ENCODE measurements at places on chromosomes 12 and 14. TPM values are rescaled to one million over a fixed set of nuclear protein-coding genes. Genes with fewer than 3 reads are reported as not detected.

DNA sequence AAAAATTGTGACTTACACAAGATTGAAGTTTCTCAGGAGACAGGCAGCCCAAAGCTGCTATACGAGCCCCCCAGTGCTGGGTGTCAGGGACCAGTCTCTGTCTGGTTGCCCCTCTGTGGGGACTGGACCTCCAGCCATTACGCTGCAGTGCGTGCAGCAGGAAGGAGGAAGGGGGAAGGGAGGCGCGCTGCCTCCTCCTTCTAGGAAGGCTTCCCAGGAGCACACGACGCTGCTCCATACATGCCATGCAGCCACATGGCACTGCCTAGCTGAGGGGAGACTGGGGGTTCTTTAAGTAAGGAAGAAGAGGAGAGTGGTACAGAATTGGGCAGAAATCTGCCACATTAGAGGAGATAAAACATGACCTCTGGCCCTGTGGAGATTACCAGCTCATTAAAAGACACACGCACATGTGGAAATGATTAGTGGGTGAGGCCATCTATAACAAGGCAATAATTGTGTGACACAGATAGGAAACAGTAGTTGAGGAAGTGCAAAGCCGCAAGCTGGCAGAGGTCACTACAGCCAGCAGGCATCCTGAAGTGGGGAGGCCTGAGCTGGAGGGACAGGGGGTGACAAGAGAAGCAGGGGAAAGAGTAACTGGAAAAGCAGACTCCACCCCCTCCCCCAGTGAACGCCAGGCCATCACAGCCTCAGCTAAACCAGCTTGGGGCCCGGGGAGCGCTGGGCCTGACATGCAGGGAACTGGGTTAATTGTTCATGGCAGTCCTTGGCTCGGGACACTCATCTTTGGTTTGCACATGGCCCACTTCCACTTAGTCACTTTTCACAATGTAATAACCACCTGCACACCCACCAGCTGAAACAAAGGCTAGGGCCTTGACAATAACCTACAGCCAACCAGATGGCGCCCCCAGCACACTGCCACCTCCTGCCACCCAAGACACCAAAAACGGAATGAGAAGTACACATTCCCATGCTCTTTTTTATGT lies 39.6 kb downstream of the CCDC88C start:
- DNase-seq: no peak

DNA sequence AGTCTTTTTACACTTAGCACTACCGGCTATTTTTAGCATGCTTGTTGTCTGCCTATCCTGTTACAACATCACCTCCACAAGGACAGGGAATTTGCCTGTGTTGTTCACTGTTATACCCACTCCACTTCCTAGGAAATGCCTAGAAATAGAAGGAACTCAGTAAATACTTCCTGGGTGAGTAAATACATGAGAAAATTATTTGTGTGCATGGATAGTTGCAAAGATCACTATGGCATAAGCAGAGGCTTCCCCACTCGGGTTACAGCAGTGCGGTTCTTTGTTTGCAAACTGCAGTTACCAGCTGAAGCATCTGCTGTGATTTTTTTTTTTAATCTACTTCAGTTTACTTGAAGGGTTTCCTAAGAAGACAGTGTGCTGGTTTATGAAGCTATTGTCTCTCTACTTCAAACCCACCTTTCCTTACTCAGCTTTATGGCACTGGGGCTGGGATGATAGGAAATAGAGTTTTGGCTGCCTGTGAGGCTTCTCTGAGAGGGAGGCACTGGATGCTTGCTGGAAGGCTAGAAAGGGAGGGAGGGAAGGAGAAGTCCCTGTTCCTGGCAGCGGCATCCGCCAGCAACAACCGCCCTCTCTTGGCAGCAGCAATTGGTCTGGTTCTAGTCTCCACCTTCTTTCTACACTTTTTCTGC lies 29.0 kb downstream of the PDE6H start:
- no peak for DNase-seq

DNA sequence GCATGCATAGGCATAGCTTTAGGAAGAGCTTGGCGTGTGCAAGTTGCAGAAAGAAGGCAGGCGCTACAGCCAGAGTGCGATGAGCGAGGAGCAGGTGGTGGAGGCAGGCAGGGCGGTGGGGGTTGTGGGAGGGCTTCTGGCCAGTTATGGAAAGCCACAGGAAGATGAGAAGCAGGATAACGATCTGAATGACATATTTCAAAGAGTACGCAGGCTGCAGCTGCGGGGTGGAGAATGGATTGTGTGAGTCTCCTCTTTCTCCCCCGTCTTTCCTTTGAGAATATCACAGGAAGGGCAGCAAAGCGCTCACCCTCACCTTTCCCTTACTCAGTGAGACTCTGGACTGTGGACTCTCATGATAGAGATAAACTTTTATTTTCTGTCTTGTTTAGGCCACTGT lies 48.7 kb upstream of the PLXNC1 start:
- DNase-seq: no peak

- DNase-seq: no peak
Observed at GRCh38 chr12:114131824-114132223, 165.7 kb upstream of the RBM19 start.

- no peak for DNase-seq
Observed at GRCh38 chr12:79121486-79121885, 256.9 kb downstream of the SYT1 start.

Gene NKX2-1
- total RNA-seq: not detected

Gene CCDC38
- total RNA-seq: 0.19 TPM

Gene PLA2G1B
- total RNA-seq: not detected
